Frontal cortex (tissue), 4 donors: ENCODE measurements at places on chromosomes 1 and 21. TPM values are rescaled to one million over a fixed set of nuclear protein-coding genes. Genes with fewer than 3 reads are reported as not detected.

Gene SPRR1B
- total RNA-seq: not detected

Gene RUNX3
- total RNA-seq: not detected

Gene TRIM67
- total RNA-seq: 24.1 TPM

Gene HAO2
- total RNA-seq: under 0.01 TPM

Gene CHODL
- 6.9 TPM for total RNA-seq

Gene CCDC190
- total RNA-seq: not detected

Gene NTRK1
- 0.41 TPM for total RNA-seq

Gene CLCNKA
- 0.41 TPM for total RNA-seq

Gene C1QC
- 7.3 TPM for total RNA-seq

Gene ESRRG
- 8.6 TPM for total RNA-seq

Gene KPRP
- total RNA-seq: not detected

Gene SLC25A34
- not detected for total RNA-seq

Gene CDC14A
- 2.9 TPM for total RNA-seq

Gene DPH2
- 12.2 TPM for total RNA-seq

Gene LRRC53
- total RNA-seq: under 0.01 TPM

Gene MIXL1
- total RNA-seq: not detected

Gene GFI1
- total RNA-seq: not detected

Gene ATP1A2
- total RNA-seq: 45.7 TPM

Gene MIS18A
- total RNA-seq: 6.9 TPM

Gene SYT2
- total RNA-seq: 0.41 TPM

Gene CDK11A
- total RNA-seq: 18.3 TPM

Gene SPRR2G
- total RNA-seq: not detected

Gene CA14
- 0.41 TPM for total RNA-seq

Gene ENAH
- 48.5 TPM for total RNA-seq

Gene P3R3URF
- not detected for total RNA-seq

Gene SMPDL3B
- total RNA-seq: 0.82 TPM

Gene GCSAML
- 0.41 TPM for total RNA-seq

Gene PRELP
- 0.41 TPM for total RNA-seq

Gene ILDR2
- total RNA-seq: 22.8 TPM

Gene GPR37L1
- total RNA-seq: 0.82 TPM

Gene NEGR1
- total RNA-seq: 78.7 TPM

Gene PRMT6
- 20.0 TPM for total RNA-seq

Gene SLC44A5
- 162 TPM for total RNA-seq

Gene UAP1
- total RNA-seq: 43.6 TPM

Gene ZBED6
- 4.5 TPM for total RNA-seq

Gene CYB5RL
- total RNA-seq: 4.5 TPM

Gene DNM3
- 76.2 TPM for total RNA-seq

Gene ZNF362
- 13.9 TPM for total RNA-seq

Gene IFFO2
- 7.7 TPM for total RNA-seq

Gene PTAFR
- 1.2 TPM for total RNA-seq

Gene KCNA3
- 20.8 TPM for total RNA-seq

Gene PDE9A
- total RNA-seq: 13.0 TPM

Gene PPFIA4
- total RNA-seq: 12.6 TPM

Gene FOXE3
- not detected for total RNA-seq

Gene PRAMEF4
- total RNA-seq: not detected

Gene TTC39A
- 1.2 TPM for total RNA-seq
